Transverse colon (tissue), 4 donors: ENCODE measurements at places on chromosomes 4 and X.
A peak's percentile ranks its signal among the peaks of the same experiment; 100 is the strongest.

DNA sequence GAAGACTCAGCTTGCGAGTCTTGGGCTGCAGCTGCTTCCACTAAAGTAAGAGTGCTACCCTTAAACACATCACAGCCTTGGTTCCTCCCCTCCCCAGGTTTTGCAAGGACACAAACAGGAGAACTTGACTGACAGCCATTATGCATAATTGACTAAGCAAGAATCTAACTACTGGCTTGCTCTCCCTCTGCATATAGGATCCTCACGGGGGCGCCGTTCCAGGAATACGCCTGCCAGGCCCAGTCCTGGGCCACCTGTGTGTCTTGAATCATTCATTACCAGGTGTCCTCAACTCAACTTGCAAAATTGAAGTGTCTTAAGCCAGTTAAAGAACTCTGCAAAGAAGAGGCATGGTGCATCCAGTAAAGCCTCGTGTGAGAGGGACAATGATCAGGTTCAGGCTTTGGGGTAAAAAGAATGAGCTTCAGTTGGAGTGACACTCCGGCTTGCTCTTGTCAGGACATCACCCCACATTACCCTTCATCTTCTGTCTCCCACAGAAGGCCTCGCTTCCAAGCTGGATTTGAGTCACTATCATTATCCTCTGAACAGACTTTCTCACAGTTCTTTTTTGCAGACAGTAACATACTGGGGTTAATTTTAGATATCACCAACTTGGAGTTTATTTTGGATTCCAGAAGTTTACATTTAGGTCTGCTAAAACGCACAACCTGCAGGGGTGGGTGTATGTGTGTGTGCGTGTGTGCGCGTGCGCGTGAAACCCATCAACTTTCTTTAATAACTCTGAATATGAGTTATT lies 273.5 kb upstream of the HS3ST1 start:
- DNase-seq = no peak

DNA sequence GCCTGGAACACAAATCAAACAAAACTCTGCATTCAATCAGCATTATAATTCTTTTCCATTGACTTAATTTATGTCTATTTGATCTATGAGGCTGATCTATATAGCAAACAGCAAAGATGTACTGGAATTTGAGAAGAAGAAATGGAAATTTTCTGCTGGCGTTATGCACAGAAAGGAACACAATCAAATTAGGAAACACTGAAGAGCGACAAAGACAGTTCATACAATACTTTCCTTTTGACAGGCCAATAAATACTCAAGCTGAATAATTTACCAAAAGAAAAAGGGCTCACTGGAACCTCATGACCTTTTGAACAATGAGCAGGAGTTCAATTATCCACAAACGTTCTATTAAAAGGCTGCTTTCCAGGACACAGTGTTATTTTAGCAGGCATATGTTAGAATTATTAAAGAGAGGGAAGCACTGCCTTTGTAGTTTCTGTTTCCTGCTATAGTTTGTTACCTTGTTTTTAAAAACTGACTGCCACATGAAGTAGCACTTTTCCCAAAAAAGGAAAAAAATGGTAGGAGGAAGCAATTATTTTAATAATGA lies 8.1 kb downstream of the PDHA2 start:
- no peak for DNase-seq

GRCh38 chrX:154328646-154329045 lies 33.1 kb downstream of the TKTL1 start:
- DNase-seq = no peak

DNA sequence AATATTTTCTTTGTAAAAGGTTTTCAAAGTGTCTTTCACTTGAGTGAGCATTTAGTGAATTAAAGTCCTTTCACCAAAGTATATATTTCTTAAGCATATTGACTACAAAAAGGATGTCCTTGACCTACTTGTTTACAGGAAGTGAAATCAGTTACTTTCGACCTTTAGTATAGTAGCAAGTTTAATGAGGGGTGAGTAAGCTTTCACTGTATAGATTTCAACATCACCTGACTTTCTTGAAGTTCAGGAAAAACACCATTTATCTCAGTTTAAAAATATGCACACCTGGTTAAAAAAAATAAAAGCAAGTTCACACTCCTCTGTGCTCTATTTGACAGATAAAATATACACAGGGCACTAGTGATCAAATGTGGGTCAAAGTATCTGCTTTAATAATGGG lies 88.1 kb downstream of the CCSER1 start:
- no peak for DNase-seq

DNA sequence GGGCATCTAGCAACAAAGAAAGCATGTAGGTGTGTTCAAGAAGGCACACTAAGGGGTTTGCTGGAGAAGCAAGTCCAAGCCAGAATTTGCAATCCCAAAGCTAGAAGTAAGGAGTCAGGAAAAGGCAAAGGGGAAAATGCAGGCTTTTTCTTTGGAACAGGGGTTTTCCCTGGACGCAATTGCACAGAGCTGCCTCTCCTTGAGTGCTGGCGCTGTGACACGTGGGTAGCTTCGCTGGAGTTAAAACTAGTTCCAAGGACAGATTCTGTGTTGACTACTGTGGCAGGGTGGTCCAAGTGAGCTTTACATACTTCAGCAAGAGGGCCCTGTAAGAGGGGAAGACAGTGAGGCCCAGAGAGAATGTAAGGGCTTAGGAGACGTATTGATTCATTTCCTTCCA lies 277.1 kb downstream of the ADGRA3 start:
- DNase-seq = peak; percentile 16

DNA sequence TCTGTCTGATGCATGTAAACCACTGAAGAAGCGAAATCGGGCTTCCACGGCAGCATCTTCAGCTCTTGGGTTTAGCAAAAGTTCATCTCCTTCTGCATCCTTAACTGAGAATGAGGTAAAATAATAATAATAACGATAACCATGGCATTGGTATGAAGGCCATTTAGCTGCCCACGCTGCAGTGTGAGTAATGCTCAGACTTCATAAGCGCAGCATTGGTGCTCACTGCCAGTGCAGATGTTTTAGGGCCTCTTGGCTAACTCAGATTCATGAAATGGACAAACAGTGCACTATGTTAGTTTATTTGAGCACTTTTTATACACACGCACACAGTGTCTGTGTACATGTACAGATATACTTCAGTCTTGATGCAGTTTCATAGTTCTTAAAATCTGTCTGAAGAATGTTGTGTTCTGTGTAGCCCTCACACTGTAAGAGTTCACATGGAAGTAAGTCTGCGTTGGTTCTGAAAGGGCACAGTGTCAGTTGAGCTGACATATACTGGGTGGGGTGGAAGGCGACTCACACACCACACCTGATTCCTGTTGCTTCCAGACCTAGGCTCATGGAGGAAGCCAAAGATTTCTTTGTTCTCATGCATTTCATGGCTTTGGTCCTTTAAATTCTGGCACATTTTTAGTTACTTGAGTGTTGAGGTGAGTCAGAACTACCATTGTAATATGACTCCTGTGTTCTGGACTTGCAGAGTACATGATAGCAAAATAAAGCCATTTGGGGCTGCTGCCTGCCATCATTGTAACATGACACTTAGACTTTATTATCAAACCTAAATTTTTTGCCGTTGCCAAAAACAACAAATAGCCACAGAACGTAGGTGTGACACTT lies 68.7 kb downstream of the NSD2 start:
- DNase-seq = no peak

DNA sequence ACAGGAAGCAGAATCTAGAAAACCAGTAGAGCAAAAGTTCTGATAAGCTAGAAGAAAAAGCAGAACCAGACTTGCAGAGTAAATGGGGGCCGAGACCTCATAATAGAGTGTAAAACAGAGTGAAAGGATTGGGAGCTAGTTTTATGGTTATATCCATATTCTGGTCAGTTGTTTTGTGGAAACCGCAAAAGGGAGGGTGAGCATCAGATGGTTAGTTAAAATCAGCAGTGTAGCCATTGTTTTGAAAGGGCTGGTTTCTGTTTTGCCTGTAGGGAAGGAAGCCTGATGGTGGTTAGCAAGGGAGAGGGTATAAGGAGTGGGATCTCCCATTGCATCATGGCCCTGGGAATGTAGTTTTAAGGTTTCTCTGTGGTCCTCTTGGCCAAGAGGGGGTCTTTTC lies 17.2 kb upstream of the CCNI start:
- no peak for DNase-seq

GRCh38 chr4:105991726-105992125 lies 96.5 kb downstream of the NPNT start:
- no peak for DNase-seq

DNA sequence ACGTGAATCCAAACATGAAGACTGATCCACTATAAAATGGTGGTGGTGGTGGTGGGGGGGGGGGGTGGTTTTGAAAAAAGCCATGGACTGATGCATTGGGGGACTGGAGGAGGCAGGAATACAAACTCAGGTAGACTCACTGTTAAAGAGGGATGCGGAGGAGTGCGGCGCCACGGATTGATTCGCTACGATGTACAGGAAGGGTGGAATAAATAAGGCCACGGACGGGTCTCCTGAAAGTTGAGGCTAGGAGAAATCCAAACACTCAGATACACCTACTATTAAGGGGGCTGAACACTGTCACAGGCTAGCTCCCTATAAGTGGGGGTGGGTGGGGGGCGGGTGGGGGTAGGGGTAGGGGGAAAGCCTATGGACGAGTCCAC lies 591 bp downstream of the ELK1 start:
- no peak for DNase-seq

GRCh38 chr4:90060039-90060438 lies 67.2 kb upstream of the CCSER1 start:
- DNase-seq = no peak

DNA sequence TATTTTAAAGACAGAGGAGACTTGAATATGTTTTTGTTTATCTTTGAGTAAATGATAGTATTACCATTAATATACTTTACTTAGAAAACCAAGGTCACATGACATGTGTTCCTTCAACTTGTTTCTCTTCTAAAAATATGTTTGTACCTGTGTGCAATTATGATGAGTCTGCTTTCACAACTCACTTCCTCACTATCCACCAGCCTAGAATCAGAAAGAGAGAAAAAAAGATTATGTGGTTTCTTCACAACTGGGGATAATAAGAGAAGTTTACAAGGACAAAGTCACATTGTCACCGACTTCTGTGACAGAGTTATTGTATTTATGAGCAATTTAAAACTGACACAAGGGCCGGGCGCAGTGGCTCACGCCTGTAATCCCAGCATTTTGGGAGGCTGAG lies 1112.1 kb downstream of the RPA4 start:
- no peak for DNase-seq

- no peak for DNase-seq
Observed at GRCh38 chr4:88791274-88791673, 93.6 kb upstream of the NAP1L5 start.

DNA sequence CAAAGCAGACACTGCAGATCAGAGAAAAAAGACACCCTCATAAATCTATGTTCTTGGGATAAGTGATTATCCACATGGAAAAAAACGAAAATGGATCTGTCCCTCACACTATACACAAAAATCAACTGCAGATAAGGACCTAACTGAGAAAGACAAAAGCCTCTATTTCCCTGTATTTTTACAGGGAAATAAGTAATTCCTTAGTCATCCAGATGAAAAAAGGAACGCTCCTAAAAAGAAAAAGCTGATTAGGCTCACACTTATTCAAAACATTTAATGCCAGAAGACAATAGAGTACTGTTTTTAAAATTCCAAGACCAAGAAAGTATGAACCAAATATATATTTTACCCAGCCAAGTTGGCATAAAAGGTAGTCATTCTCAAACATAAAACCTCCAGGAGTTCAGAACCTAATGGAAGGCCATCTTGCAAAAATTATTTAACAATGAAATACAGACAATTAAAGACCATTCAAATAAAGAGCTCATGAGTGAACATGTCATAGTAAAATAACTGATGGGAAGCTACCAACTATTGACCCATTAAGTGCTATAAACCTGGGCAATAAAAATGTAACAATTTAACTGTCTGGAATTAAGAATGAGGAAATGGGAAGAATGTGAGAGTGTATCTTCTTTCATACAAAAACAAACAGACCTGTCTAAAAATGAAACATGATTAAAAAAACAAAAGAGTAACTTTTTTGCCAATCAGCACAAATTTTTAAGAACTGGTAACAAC lies 20.4 kb downstream of the PAPSS1 start:
- no peak for DNase-seq

- no peak for DNase-seq
Observed at GRCh38 chr4:182600093-182600492, 317.1 kb downstream of the DCTD start.

DNA sequence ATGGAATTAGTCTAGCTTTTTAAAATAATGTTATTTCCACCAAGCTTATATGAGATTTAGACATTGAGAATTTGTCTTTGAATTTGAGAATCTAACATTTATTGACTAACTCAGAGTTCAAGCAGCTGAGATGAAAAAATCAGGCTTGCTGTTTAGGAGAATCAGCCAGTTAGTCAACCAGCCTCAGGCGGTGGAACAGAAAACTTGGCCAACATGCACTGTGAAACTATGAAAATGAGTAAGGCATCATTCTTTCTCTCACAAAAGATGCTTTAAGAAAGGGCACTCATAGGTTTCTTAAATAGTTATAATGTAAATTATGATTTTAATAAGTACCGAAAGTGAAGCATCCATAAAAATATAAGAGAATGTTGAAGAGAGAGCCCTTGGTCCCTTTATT lies 84.2 kb downstream of the NFKB1 start:
- no peak for DNase-seq

- no peak for DNase-seq
Observed at GRCh38 chr4:125492957-125493356, 178.2 kb downstream of the FAT4 start.

DNA sequence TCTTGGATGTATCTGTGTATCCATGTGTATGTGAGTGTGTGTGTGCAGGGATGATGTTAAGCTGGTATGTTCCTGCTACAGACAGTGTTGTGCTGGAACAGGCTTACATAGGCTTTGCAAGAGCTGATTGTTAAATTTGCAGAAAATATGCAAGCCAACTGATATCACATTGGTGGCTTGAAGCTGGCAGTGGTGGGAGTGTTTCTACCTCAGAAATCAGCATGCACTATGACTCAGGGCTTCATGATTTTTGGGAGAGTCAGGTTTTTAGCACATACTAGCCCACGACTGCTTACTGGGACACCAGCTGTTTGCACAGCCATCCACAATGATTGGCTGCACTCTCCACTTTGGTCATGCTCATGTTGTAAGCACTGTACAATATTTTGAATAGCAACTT lies 261.8 kb downstream of the DHX15 start:
- DNase-seq = no peak

DNA sequence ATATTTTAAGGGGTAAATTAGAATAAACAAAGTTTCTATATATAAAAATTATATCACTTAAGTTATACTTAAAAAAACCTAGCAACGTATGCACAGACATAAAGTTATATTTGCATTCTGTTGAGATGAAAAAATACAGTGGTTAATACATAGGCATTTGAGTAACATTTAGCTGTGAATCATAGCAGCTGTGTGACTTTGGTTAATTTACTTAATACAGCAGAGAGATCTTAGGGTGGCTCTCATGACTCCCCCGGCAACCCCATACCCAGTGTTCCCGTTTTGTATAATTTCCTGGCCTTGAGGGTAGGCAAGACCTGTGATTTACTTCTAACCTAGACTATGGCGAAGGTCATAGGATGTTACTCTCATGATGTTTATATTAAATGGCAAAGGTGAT lies 504.8 kb downstream of the INPP4B start:
- DNase-seq = no peak

DNA sequence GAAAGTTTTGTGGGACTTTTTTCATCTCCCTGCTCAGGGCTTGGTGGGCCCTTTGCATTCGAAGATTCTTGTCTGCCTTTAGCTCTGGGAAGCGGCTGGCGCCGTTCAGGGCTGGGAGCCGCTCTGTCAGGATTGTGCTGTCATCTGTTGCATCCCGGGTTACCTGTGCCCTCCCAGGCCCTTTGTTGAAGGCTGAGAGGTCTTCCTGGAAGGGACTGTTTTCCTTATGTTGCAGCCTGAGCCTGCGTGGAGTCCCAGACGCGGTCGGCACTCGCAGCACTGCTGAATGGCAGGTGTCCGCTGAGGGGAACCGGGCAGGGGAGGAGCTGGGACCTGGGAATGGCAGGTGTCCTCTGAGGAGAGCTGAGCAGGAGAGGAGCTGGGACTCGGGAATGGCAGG lies 15.9 kb downstream of the RGS12 start:
- DNase-seq = no peak
